Motor neuron (in vitro differentiated cells): ENCODE measurements at places on chromosomes 3 and 15. TPM values are rescaled to one million over a fixed set of nuclear protein-coding genes. Genes with fewer than 3 reads are reported as not detected.

The LRRIQ4 gene
- 0.32 and 0.36 TPM in 2 replicates for total RNA-seq

The DMXL2 gene
- total RNA-seq = 96.4 and 197 TPM in 2 replicates

The CAMP gene
- total RNA-seq = not detected in 2 replicates

GRCh38 chr3:51538459-51539290 lies at the start of gene RAD54L2:
RAD54L2 (plus strand) TSS chr3:51538719; CDS start chr3:51590421, 51,702 bp downstream.
- ATAC-seq = peak; percentile 95

DNA sequence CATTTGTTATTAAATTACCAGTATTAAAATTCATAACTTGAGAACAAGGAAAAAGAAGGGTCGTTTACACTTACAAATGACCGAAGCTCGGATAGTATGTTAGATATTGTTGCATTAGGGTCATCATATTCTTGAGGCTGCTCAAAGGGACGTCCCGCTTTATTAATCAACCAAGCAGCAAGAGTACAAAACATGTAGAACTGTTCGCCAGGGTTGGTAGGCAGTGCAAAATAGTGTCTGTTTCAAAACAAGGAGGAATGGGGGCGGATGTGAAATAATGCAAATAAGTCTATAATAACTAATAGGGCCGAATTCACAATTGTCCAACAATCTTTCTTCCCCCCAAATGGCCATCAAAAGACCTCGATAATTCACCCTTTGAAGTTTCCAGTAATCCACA lies 2.9 kb downstream of the IFT57 start:
- no peak for ATAC-seq

DNA sequence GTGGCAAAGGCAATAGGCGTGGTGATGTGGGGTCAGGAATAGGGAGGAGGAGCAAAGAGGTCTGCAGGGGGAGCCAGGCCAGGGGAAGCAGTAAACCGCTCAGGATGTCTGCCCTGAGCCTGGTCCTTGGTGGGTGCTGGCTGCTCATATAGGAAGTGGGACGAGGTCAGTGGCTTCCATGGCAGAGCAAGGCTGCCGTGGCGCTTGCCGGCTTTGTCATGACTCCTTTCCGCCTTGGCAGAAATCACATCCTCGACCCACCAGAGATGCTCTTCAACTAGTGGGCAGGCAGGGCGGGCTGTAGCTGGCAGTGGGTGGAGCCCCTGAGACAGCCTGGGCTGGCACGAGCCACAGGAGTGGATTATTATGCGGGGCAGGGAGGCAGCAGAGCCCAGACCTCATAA lies 13.1 kb upstream of the SKOR1 start:
- ATAC-seq = peak; percentile 66

GRCh38 chr3:116039651-116039985 lies 405.7 kb downstream of the LSAMP start:
- no peak for ATAC-seq

- peak; percentile 25 for ATAC-seq
Observed at GRCh38 chr15:80242132-80242769, 9.8 kb downstream of the CTXND1 start.

DNA sequence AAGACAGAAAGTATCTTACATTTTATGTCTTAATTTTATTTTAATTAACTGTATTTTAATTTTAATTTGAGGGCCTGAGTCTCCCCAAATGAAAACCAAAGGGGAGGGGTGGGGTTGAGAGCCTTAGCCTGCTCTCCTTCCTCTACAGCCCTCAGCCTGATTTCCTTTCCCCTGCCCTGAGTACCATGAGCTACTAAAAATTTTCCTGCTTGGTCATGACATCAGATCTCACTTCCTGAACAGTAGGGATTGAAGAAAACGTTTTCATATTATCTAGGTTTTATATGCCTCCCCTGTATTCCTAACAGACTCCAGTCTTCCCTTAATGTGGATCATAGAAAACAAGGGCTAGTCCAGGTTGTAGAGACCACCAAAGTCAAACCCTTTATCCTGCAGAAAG lies 133.9 kb downstream of the MYLK start:
- ATAC-seq = no peak

DNA sequence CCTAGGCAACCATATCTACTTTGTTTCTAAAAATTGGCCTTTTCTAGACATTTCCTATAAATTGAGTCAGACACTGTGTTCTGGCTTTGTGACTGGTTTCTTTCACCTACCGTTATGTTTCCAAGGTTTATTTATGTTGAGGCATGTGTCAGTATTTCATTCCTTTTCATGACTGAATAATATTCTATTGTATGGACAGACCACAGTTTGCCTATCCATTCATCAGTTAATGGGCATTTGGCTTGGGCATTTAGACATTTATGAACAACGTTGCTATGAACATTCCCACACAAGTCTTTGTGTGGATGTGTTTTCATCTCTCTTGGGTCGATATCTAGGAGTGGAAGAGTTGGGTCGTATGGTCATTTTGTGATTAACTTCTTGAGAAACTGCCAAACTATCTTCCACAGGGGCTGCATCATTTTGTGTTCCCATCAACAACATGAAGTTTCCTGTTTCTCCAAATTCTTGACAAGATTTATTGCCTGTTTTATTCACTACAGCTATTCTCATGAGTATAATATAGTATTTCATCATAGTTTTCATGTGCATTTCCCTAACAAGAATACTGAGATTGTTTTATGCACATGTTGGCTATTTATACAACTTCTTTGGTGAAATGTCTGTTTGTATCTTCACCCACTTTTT lies 3.5 kb upstream of the EFCC1 start:
- ATAC-seq = no peak

GRCh38 chr15:92809880-92810361 lies 90.2 kb upstream of the CHD2 start:
- no peak for ATAC-seq

- no peak for ATAC-seq
Observed at GRCh38 chr15:32987067-32987466, 207.4 kb downstream of the FMN1 start.

GRCh38 chr3:122923611-122924010 lies 104.0 kb downstream of the SEMA5B start:
- no peak for ATAC-seq

DNA sequence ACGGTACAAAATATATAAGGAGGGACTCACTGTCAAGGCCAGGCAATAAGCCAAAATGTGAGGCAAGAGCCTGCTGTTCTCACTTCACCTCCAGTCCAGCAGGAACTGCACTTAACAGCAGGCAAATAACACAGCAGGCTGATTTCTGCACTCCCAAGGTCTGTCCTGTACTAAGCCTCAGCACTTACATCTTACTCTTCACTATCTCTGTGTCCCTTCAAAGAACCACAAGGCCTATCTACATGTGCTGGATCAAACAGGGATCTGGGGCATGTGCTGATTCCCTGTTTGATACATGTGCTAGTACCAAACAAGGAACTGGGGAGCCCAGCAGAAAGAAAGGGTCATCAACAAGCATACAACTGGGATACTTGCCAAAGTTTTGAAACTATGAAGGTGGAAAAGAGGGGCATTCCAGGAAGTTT lies 22.2 kb downstream of the UACA start:
- no peak for ATAC-seq

- ATAC-seq = no peak
Observed at GRCh38 chr3:43766672-43767465, 76.1 kb downstream of the ABHD5 start.

DNA sequence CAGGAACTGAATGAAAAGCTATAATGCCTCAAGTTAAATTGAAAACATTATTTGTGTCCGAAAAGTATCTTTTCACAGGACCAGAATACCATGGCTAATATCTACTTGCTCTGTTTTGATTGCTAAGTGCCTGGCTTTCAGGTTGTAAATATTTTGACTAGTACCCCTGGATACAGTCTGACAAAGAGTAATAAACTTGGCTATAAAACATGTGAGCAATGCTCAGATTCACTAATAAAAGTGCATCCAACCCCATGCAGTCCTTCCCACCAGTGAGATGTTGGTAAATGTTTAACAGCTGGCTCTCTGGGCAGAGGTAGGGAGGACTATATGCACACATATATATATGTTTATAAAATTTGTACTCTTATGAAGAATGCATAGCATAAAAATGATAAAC lies 281.8 kb upstream of the TGFBR2 start:
- ATAC-seq = peak; percentile 93

GRCh38 chr3:119596398-119596797 lies 1.3 kb upstream of the PLA1A start:
- peak; percentile 14 for ATAC-seq

GRCh38 chr3:78629544-78629943 lies 1138.3 kb downstream of the ROBO1 start:
- no peak for ATAC-seq
